Osteoblast (primary cell): ENCODE measurements at places on chromosomes 7 and 10. TPM values are rescaled to one million over a fixed set of nuclear protein-coding genes. Genes with fewer than 3 reads are reported as not detected.

NAT16 gene
- not detected in 2 replicates for total RNA-seq

UNCX gene
- total RNA-seq, result not detected in 2 replicates

ANKRD61 gene
- not detected in 2 replicates for total RNA-seq

C10orf53 gene
- not detected in 2 replicates for total RNA-seq

DNA sequence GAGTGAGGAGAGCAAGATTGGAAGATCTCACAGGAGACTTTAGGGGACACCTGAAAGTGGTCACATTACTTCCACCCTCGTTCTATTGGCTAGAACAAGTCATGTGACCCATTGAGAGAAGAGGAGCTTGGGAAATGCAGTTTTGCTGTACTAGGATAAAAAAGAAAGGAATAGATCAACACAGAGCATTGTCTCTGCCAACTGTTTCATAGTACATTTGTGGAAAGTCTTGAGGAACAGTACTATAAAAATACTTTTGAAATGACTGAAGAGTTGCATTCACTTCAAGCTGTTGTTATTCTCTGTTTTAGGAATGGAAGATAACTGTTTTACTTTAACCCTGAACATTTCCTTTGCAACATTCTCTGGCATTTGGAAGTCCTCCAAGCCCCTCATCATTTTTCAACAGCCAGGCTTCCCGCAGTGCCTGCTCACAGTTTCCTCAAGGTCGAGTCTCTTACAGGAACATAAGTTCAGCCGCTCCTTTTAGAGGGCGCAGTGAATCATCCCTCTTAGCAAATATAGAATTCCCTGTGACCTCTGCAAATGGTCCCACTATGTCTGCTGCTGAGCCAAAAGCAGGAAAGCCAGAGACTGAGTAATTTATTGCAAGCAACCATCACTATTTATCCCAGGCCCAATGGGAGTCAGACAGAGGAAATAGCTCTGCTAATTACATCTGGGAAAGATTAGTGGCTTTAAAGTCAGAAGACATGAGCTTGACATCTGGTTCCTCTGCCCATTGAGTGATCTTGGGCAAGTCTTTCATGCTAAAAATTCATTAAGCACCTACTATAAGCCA is 40.7 kb downstream of the MRPL32 start:
- DNase-seq, result peak; percentile 48
- H3K36me3 ChIP-seq, result no peaks in the 10 kb centered on the region
- peak overlapping the region; percentile 51 for H3K27ac ChIP-seq
- H3K4me1 ChIP-seq, result peaks cover 15% of the 10 kb centered on the region
- peak overlapping the region; percentile 21 for H3K4me3 ChIP-seq

GRCh38 chr10:51716981-51717380 is 17.6 kb upstream of the CSTF2T start:
- no peak for DNase-seq
- H3K27me3 ChIP-seq, result no peaks in the 10 kb centered on the region
- no peak overlapping the region for H3K4me3 ChIP-seq
- H3K27ac ChIP-seq, result no peak overlapping the region

GRCh38 chr7:30412782-30413504 is 65.6 kb downstream of the NOD1 start:
- peak; percentile 95 for DNase-seq
- H3K4me1 ChIP-seq, result no peaks in the 10 kb centered on the region
- no peak overlapping the region for H3K4me3 ChIP-seq
- no peaks in the 10 kb centered on the region for H3K36me3 ChIP-seq
- H3K27me3 ChIP-seq, result no peaks in the 10 kb centered on the region
- H3K27ac ChIP-seq, result no peak overlapping the region

DNA sequence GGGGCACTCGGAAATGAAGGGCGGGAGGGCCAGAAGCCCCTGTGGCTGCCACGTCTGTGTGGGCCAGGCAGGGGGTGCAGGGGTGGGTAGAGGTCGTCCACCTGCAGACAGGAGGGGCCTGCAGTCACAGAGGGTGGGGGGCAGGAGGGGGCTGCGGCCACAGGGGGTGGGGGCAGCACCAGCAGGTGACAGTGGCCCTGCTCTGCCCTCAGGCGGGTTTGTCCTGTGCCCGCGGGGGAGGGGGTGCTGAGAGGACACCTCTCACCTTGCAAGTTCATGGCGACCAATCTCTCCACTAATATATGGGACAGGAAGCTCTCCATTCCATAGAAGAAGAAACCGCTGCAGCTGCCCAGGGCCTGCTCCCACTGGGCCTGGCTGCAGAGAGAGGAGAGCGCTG is 26.6 kb upstream of the NKX6-2 start:
- H3K27ac ChIP-seq, result no peak overlapping the region
- no peak overlapping the region for H3K4me3 ChIP-seq
- peaks cover 8% of the 10 kb centered on the region for H3K27me3 ChIP-seq
- DNase-seq, result no peak
- no peaks in the 10 kb centered on the region for H3K4me1 ChIP-seq
- no peaks in the 10 kb centered on the region for H3K36me3 ChIP-seq

DNA sequence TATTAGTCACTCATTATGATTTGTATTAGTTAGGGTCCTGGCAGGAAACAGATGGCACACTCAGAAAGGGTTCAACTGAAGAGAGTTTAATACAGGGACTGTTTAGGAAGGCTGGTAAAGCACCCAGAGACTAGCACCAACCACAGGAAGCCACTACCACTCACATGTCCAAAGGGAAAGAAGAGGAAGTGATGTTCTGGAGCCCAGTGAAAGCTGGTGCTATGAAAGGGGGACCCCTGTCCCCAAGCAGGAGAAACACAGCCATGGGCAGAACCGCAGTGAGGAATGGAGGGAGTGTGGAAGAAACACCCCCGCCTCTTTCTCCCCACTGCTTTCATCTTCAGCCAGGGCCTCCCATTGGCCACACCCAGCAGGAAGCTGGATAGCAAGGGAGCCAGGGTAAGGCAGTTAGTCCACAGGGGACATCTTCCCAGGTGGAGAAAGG is 3.2 kb upstream of the VSIR start:
- DNase-seq, result no peak
- peaks cover 26% of the 10 kb centered on the region for H3K4me1 ChIP-seq
- no peak overlapping the region for H3K27ac ChIP-seq
- H3K4me3 ChIP-seq, result no peak overlapping the region

GRCh38 chr10:123529146-123529760 is 136.9 kb upstream of the GPR26 start:
- H3K4me1 ChIP-seq, result no peaks in the 10 kb centered on the region
- H3K36me3 ChIP-seq, result no peaks in the 10 kb centered on the region
- H3K4me3 ChIP-seq, result no peak overlapping the region
- no peak overlapping the region for H3K27ac ChIP-seq
- no peaks in the 10 kb centered on the region for H3K27me3 ChIP-seq

GRCh38 chr10:109823196-109823595 is 100.1 kb downstream of the XPNPEP1 start:
- no peaks in the 10 kb centered on the region for H3K4me1 ChIP-seq
- no peaks in the 10 kb centered on the region for H3K36me3 ChIP-seq
- DNase-seq, result no peak
- no peaks in the 10 kb centered on the region for H3K27me3 ChIP-seq
- no peak overlapping the region for H3K4me3 ChIP-seq
- H3K27ac ChIP-seq, result no peak overlapping the region

- no peak for DNase-seq
- H3K4me3 ChIP-seq, result no peak overlapping the region
- H3K27ac ChIP-seq, result no peak overlapping the region
- peaks cover 14% of the 10 kb centered on the region for H3K4me1 ChIP-seq
- H3K27me3 ChIP-seq, result no peaks in the 10 kb centered on the region
Observed at GRCh38 chr10:119275085-119275484, 67.7 kb downstream of the GRK5 start.

DNA sequence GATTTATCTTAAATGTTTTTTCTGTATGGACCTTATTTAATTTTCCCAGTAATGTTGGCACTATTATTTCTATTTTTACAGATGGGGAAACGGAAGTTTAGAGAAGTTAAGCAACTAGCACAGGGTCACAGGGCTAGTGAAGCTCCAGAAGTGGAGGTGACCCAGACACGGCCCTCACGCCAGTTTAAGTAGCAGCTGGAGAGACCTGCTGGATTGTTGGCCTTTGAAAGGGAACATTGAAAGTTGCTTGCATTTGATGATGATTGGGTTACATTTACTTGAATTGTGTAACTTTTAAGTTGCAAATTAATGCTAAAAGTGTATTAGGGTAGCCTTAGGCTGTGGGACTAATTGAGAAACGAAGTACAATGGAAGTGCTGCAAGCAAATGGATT is 25.6 kb downstream of the CDK14 start:
- no peaks in the 10 kb centered on the region for H3K27me3 ChIP-seq
- no peak overlapping the region for H3K27ac ChIP-seq
- H3K36me3 ChIP-seq, result no peaks in the 10 kb centered on the region
- H3K4me3 ChIP-seq, result no peak overlapping the region
